ENCODE measurements at places on chromosomes 12 and 14.

GRCh38 chr12:5102806-5103205 is 59.1 kb downstream of the KCNA5 start:
- no peak for DNase-seq

DNA sequence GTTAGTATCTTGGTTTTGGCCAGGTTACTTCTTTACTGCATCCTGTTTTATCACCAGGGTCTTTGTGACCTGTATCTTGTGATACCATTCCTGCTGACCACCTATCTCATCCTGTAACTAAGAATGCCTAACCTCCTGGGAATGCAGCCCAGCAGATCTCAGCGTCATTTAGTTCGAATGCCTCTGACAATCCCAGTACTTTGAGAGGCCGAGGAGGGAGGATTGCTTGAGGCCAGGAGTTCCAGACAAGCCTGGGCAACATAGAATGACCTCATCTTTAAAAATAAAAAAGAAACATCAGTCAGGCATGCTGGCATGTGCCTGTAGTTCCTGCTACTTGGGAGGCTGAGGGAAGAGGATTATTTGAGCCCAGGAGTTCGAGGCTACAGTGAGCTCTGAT is 206.5 kb downstream of the SUDS3 start:
- DNase-seq, result no peak

DNA sequence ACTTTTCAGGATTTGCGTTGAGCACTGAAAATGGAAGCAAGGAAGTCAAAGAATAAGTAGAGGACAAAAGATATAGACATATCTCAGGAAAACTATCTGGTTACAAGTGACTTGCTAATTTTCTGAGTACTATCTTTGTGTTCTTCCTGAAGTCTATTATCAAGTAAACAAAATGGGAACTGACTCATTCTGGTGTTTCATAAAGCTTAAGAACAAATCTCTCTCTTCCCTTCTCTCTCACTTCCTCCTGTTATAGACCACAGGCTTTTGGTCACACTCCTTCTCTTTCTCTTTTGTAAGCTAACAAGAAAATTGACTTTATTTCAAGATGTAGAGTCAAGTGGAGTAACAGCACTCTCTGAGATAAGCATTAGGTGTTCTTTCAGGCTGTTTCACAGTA is 406.6 kb upstream of the SYT1 start:
- DNase-seq, result no peak

DNA sequence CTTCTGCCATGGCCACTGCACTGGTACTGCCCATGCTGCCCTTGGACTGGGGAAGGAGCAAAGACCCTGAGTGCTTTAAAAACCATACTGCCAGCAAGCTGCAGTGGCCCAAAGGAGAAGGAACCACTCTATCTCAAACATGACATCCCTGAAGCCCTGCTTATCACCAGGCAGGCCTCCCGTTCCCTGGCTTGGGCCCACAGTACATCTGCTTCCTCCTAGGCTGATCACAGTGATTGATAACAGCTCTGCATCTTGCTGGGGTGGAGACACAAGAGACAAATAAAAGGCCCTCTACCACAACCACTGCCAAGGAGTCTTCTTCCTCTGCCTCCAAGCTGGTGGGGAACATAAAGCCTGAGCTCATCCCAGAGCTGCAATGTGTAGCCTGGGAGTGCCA is 567.5 kb downstream of the TRHDE start:
- no peak for DNase-seq

- DNase-seq, result no peak
These were observed 104.7 kb downstream of the ZNF664 start for GRCh38 chr12:124077701-124078100.

- no peak for DNase-seq
These were observed 35.8 kb downstream of the SUSD6 start for GRCh38 chr14:69647213-69647612.

- DNase-seq, result no peak
These were observed 280.5 kb downstream of the DPF3 start for GRCh38 chr14:72613231-72613974.

- no peak for DNase-seq
These were observed 178.8 kb downstream of the SLC38A4 start for GRCh38 chr12:46647034-46647433.

DNA sequence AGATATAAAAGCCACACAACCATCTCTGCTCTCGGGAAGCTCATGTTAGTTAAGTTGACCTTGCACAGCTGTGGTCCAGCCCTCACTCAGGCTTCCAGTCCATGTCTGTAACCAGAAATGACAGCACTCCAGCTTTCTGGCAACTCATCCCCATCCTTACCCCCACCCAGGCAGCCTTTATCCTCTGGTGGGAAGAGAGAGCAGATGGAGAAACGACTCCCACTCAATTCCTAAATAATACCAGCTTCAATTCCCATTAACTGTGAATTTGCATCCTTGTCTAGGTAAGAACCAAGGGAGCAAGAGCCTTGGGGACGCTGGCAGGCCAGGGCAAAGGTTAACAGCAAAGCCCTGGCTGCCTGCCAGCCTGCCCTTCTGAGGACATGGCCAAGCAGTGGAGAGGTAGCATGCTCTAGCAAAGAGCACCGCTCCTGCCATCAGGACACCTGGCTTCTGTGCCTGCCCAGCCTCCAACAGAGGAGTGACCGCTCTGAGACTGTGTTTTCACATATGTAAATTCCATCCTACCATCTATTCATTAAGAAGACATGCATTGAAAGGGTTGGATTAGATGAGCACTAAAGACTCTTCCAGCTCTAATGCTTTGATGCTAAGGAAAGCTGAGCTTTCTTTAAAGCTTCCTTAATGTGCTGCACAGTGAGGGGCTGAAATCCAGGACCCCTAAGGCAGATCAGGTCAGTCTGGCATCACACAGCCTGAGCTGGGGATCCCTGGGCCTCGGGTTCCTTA is 236.1 kb downstream of the GRIN2B start:
- no peak for DNase-seq

DNA sequence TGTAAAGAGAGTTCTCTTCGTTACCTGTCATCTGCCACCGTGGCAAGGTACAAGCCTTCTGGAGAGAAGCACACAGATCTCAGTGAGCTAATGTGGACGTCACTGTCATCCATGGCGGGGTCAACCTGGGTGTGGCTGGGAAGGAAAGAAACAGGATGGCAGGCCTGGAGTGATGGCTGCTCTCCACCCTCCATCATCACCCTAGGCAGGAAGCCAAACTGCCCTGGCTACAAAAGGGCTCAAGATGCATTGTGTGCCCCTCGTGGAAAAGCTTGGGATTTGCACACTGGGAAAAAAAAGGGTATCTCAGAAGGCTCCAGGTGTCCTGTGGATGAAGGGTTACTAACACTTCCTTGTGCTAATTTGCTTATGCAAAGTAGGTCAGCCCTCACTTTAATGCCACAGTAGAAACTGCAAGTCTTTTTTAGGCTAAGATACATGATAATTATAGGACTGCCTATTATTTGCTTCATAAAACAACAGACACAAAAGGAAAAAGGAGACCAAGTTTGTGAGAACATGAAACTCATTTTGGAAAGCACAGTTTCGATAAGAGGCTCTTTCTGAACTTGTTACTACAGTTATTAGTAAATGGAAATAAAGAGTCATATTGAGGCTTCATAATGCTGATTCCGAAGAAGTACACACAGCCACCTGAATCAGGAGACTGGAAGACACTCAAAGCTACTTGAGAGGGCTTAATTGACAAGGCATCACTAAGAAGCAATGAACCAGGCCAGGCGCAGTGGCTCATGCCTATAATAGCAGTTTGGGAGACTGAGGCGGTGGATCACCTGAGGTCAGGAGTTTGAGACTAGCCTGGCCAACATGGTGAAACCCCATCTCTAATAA is 18.9 kb downstream of the RFC5 start:
- no peak for DNase-seq

DNA sequence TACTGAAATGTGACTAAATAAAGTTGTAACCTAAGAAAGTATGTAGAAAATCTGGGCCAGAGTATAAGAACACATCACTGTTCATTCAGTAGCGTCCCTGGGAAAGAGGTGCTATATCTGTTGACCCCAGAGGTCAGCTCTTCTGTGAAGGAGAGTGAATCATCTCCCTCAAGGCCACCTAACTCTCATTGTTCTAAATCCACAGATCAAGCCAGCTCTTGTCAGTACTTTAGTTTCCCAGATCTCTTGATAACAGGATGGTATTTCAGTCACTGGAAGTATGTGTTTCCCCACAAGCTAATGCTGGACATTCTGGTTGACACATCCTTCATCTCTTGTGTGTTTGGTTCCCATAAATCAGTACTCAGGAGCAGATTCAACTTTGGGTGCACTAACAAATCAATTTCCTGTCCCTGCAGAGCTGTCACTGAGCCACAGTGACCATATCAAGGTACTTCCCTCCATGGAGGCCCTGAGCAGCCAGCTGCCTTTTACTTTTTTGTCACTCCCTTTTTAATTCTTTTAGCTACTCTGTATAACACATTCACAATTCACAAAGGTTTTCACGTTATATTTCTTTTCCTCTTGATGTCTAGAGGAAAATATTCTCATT is 7.8 kb downstream of the KRT1 start:
- DNase-seq, result no peak

- no peak for DNase-seq
These were observed 186.8 kb upstream of the PARP11 start for GRCh38 chr12:4059898-4060568.

DNA sequence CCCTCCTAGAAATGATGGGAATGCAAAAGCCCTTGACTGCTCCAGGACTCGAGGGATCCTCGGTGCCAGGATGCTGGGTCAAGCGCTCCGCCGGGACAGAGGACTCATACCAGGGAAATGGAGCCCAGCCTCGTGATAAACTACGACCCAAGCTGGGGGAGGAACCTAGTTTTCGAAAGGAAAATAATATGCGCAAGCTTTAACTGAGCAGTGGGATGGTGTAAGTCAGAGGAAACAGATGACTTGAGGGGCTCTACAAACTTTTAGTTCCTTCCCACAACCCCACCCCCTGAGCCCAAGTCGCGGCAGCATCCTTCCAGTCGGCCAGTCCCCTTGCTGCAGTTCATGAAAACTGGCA is 654 bp upstream of the SUPT16H start:
- no peak for DNase-seq

DNA sequence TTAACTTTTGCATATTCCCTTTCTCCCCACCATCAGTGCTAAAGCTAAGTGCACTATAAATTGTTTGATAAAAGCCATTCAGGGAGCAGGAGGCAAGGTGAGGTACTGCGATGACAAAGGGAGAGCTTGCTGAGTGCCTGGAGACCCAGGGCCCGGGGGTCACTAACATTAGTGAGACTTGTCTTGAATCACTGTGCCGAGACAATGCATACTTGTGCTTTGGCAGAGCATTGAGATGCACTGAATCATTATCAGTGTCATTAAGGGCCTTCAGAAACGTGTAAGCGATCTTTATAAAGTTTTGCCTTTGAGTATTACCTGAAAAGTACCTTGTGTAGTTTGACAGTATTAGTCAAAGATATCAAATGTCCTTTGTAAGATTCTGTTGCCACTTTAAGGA is 447.5 kb downstream of the PCNX1 start:
- DNase-seq, result no peak

DNA sequence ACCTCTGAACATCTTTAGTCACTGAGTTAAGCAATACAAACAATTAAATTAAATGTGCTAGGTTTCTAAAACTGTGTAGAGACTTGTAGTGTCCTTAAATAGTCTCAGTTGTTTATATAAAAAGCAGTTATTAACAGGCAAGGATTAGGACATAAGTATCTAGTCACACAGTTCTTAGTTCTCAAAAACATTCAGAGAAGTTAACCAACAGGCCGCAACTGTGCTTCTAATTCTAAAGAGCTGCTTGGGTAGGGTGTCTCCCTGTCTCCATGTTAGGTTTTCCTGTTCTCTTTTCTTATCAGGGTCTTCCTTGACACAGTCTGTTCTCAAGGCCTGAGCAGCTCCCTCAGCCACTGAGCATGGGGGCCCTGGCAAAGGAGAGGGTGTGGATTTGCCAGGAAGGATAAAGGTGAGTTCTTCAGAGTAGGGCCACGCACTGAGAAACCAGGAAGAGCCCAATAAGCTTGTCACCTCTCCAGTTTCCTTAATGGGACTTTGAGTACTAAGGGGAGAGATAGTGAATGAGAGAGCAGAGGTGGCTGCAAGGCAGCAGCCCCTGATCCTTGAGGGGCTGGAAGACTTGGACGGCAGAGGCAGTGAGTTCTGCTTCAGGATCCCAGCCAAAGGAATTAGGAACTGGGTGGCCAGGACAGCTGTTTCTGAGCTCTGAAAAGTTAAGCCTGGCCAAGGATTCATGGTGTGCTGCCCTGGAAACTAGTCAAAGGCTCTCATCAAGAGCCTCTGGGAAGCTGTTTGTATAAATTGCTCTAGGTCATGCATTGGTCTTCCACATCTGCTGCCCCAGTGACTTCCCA is 177.3 kb downstream of the MYRFL start:
- no peak for DNase-seq

GRCh38 chr14:55733599-55733998 is 153.6 kb downstream of the KTN1 start:
- no peak for DNase-seq

DNA sequence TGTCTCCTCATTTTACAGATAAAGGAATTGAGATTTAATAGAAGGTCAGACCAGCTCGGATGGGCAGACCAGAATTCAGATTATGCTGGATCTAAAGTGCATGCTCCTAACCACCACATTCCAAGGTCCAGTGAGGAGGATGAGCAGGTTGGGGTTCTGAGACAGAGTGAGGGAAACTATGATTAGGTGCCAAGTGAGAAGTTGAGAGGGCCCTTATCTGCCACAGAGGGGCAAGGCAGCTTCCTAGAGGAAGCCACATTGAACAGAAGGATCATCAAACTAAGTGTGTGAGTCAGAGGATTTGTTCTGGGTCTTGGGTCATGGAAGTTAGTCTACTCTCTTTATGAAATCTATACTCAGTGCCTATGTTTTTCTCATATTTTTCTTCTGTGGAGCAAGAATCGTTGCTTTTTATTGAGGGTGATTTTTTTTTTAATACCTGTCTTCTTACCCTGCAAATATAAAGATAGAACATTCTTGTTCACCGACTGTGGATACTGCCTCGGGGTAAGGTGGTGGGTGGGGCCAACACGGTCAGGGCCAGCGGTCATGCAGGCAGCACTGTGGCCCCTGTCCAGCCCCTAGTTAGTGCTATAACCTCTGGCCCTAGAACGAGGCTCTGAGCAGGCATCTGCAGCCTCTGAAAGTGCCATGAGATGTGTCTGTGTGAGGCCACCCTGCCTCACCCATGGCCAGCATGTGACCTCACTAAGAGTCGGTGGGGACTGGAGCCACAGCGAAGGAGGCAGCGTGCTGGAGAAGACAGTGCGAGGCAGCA is 55.6 kb upstream of the PTHLH start:
- no peak for DNase-seq

DNA sequence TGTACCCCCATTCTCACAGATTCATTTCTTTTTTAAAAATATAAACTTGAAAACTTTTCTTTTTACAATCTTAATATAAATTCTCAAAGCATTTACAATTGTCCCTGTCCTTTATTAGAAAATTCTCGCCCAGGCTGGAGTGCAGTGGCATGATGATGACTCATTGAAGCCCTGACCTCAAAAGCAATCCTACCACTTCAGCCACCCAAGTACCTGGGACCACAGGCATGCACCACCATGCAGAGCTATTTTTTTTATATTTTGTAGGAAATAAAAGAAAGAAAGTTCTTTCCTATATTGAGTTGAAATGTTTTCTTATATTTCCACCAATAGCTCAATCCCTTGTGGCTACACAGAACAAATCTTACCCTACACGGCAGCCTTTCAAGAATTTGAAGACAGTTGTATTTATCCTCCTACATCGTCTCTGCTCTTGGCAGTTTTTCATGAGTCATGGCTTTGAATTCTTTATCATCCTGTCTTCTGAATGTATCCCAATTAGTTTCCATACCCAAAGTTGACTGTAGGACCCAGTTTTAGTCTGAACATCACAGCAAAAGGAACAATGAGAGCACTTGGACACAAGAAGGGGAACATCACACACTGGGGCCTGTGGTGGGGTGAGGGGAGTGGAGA is 52.4 kb downstream of the SYT1 start:
- no peak for DNase-seq
